GM23248 (cell line): ENCODE measurements at places on chromosomes 1 and 21.

GRCh38 chr1:95304803-95305202, 70.8 kb downstream of the RWDD3 start:
- H3K36me3 ChIP-seq: no peaks in the 10 kb centered on the region
- no peaks in the 10 kb centered on the region for H3K4me1 ChIP-seq
- DNase-seq: no peak
- peaks cover 13% of the 10 kb centered on the region for H3K27me3 ChIP-seq
- H3K4me3 ChIP-seq: no peak overlapping the region

GRCh38 chr1:217494767-217495166, 136.1 kb downstream of the GPATCH2 start:
- no peaks in the 10 kb centered on the region for H3K27me3 ChIP-seq
- no peak for DNase-seq
- no peak overlapping the region for H3K27ac ChIP-seq
- peaks cover 5% of the 10 kb centered on the region for H3K4me1 ChIP-seq
- no peaks in the 10 kb centered on the region; the same call in 1 of the 2 replicates for H3K36me3 ChIP-seq

- peaks cover 13% of the 10 kb centered on the region for H3K4me1 ChIP-seq
- no peak overlapping the region for H3K4me3 ChIP-seq
- H3K36me3 ChIP-seq: no peaks in the 10 kb centered on the region
- DNase-seq: no peak
Measured at GRCh38 chr1:183293241-183293640, 107.2 kb downstream of the LAMC2 start.

GRCh38 chr21:42763581-42764442, 110.4 kb downstream of the PDE9A start:
- H3K4me1 ChIP-seq: no peaks in the 10 kb centered on the region
- H3K36me3 ChIP-seq: no peaks in the 10 kb centered on the region

DNA sequence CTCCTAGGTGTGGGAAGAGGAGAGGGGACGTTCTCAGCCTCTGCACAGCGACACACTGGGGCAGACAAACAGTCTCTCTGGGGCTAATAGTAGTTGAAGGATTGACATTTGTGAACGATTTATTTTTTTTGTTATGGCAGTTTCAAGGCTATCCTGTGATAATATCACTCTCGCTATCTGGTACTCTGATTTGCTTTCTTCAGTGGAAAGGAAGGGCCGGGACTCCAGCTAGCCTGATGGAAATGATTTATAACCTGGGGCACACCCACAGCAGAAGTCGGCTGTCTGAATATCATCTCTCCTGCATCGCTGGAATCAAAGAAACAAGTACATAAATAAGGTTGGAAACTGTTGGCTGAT, 122.7 kb downstream of the KCNN3 start:
- H3K4me1 ChIP-seq: peaks cover 28% of the 10 kb centered on the region
- DNase-seq: no peak
- H3K27ac ChIP-seq: no peak overlapping the region
- H3K36me3 ChIP-seq: no peaks in the 10 kb centered on the region
- H3K4me3 ChIP-seq: no peak overlapping the region

DNA sequence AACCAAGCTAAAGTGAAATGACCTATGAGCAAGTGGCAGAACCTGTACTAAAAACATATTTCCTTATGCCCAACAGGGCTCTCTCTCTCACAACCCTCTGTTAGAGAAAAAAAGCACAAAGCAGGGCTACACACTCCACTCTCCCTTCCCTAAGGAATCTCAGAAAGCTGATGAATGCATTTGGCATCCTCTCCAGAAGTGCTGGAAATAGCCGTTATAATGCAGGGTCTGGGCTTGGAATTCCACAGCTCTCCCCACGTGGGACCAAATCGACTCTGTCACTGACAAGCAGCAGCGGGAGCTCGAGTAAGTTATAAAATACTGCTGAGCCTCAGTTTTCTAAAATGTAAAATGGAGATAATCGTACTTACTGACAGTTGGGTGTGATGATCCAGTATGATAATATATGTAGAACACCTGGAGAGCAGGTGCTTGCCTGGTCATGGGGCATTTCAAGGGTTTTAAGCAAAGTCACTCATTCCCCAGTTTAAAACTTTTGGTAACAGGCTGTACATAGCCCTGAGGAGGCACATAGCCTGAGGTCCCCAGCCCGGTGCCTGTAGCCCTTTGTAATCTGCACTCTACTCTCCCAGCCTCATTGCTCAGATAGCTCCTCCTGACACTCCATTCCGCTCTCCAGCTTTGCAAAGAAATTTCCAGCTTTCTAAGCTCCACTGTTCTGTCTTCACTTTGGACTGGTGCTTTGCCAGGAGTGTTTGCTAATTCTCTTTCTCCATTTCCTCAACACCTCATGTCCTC, 175.6 kb upstream of the DAB1 start:
- H3K4me3 ChIP-seq: no peak overlapping the region
- H3K36me3 ChIP-seq: no peaks in the 10 kb centered on the region
- H3K27me3 ChIP-seq: no peaks in the 10 kb centered on the region
- DNase-seq: peak; percentile 15
- no peaks in the 10 kb centered on the region for H3K4me1 ChIP-seq
- no peak overlapping the region for H3K27ac ChIP-seq

DNA sequence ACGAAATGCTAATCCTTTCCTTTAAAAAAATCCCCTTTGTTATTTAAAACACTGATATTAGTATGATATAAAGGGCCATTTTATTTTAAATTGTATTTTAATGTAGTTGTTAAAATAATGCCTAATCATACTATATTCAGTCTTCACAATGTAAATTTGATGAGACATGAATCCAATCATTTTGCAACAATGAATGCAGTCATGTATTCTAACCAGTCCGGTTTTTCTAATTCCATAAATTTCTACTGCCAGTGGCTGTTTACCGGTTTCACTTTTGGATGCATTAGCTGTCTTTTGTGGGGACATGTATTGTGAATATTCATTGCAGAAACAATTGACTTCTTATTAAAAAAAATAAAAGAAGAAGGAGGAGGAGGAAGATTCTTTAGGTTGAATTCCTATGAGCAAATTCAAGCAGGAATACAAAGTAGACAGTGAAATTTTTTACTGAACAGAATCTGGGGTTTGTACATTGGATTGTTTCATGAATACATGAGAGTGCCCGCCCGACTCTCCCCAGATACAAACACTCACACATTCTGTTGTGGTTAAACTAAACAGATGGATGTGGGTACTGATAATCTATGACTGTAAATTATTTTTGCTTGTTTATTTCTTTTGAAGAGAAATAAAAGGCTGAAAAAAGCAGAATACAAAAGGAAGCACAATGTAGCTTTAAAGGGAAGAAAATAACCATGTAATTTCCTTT, 624.8 kb upstream of the PTBP2 start:
- H3K4me3 ChIP-seq: 0 out of 2 replicates have a peak overlapping the region, but pooled peaks have one; percentile 21
- no peaks in the 10 kb centered on the region for H3K27me3 ChIP-seq
- no peak overlapping the region for H3K27ac ChIP-seq
- H3K36me3 ChIP-seq: no peaks in the 10 kb centered on the region
- no peaks in the 10 kb centered on the region for H3K4me1 ChIP-seq

GRCh38 chr1:208475951-208476845, 232.0 kb upstream of the PLXNA2 start:
- no peaks in the 10 kb centered on the region for H3K27me3 ChIP-seq
- no peak overlapping the region for H3K4me3 ChIP-seq
- H3K36me3 ChIP-seq: no peaks in the 10 kb centered on the region

- H3K36me3 ChIP-seq: no peaks in the 10 kb centered on the region
- no peaks in the 10 kb centered on the region for H3K4me1 ChIP-seq
- H3K27me3 ChIP-seq: no peaks in the 10 kb centered on the region
- H3K4me3 ChIP-seq: no peak overlapping the region
Measured at GRCh38 chr1:47843781-47844557, 153.2 kb downstream of the TRABD2B start.

DNA sequence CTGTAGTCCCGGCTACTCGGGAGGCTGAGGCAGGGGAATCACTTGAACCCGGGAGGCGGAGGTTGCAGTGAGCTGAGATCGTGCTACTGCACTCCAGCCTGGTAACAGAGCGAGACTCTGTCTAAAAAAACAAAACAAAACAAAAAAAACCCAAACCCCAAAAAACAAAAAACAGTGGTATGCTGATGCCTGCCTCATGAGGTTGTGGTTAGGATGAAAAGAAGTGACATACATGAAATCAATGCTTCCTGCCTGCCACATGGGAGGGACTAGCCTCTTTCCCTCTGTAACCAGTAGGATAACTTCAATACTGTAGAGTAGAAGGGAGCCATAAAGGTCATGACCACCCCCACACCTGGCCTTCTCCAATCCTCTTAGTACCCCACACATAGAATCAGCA, 55.2 kb downstream of the TENT5C start:
- no peaks in the 10 kb centered on the region; the same call in 1 of the 2 replicates for H3K4me1 ChIP-seq
- H3K36me3 ChIP-seq: no peaks in the 10 kb centered on the region
- H3K27me3 ChIP-seq: no peaks in the 10 kb centered on the region
- no peak for DNase-seq
- H3K27ac ChIP-seq: no peak overlapping the region
- H3K4me3 ChIP-seq: no peak overlapping the region

GRCh38 chr1:153614189-153614900, 1.4 kb upstream of the S100A16 start:
- no peak overlapping the region for H3K4me3 ChIP-seq
- H3K27ac ChIP-seq: no peak overlapping the region
- peaks cover 35% of the 10 kb centered on the region for H3K4me1 ChIP-seq

GRCh38 chr21:36661511-36662309, 37.2 kb upstream of the SIM2 start:
- no peaks in the 10 kb centered on the region for H3K36me3 ChIP-seq
- H3K27me3 ChIP-seq: peaks cover 49% of the 10 kb centered on the region
- H3K4me1 ChIP-seq: no peaks in the 10 kb centered on the region
- DNase-seq: peak; percentile 47
- no peak overlapping the region for H3K4me3 ChIP-seq
- H3K27ac ChIP-seq: no peak overlapping the region

DNA sequence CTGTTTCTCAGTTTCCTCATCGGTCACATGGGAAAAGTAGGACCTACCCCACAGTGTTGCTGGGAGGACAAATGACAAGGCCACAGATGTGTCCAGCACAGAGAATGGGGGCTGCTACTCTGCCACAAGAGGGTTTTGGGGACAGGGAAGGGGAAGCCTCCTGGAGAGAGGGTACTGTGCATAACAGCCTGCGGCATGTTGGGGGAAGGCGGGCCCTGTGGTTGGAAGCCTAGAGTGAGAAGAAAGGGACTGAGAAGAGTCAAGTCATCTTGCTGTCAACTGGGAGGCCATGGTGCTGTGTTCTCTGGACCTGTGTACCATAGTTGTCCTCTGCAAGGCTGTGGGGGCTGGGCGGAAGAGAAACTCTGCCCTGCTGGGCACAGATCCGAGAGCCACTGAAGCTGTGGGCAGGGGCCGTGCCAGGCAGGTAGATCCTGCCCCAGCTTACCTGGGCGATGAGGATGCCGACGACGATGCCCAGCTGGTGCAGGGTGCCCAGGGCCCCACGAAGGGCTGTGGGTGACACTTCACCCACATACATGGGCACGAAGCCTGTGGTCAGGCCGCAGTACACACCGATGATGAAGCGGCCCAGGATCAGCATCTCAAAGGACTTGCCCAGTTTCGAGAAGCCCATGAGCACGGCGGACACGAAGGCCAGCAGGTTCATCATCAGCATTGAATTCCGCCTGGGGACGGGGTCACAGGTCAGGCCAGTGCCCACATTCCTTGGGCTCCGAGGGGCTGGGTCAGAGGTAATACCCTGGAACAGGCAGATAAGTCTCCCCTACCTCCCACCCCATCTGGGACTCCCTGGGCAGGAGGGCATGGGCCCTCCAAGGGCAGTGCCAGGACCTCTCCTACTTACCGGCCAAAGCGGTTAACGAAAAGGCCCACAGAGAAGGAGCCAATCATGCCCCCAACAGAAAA, 28.2 kb downstream of the SLC2A1 start:
- H3K4me3 ChIP-seq: no peak overlapping the region
- DNase-seq: no peak
- no peaks in the 10 kb centered on the region for H3K27me3 ChIP-seq
- no peaks in the 10 kb centered on the region; the same call in 1 of the 2 replicates for H3K4me1 ChIP-seq
- peaks cover 43% of the 10 kb centered on the region for H3K36me3 ChIP-seq

- no peak overlapping the region for H3K27ac ChIP-seq
- no peak for DNase-seq
- H3K27me3 ChIP-seq: no peaks in the 10 kb centered on the region
- H3K4me3 ChIP-seq: no peak overlapping the region
- H3K36me3 ChIP-seq: no peaks in the 10 kb centered on the region
Measured at GRCh38 chr21:42353623-42354022, 2.8 kb upstream of the TFF2 start.

DNA sequence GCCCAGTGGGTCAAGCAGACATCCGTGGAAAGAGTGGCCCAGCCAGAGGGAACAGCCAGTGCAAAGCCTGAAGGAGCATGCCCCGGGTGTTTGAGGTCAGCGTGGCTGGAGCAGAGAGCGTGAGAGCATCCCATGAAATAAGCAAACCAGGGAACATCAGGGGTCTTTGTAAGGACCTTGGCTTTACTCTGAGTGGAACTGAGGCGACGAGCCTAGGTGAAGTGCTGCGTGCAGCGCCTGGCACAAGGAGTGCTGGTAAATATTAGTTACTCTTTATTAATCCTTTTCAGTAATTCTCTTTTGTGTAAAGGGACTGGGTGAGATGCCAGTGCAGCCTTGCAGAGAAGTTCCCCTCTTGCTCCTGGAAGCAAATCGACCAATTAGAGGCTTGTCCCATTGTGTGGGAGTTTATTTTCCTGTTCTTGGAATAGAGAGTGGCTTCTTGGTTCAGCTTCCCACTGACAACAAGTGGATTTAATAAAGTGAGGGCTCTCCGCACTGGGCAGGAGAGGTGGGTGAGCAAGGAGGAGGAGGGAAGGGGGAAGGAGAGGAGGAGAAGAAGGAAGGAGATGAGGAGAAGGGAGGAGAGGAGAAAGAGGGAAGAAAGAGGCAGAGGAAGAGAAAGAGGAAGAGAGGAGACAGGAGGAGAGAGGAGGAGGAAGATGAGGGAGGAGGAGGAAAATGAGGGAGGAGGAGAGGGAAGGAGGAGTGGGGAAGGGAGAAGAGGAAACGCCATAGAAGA, 37.6 kb upstream of the DISP3 start:
- no peak overlapping the region for H3K27ac ChIP-seq
- no peak overlapping the region for H3K4me3 ChIP-seq
- H3K4me1 ChIP-seq: no peaks in the 10 kb centered on the region
- H3K36me3 ChIP-seq: no peaks in the 10 kb centered on the region

- peaks cover 9% of the 10 kb centered on the region; the same call in 1 of the 2 replicates for H3K4me1 ChIP-seq
- H3K4me3 ChIP-seq: peak overlapping the region; percentile 72
- DNase-seq: peak; percentile 42
- H3K36me3 ChIP-seq: 0 out of 2 replicates have a peak, but pooled peaks cover 4% of the 10 kb centered on the region
Measured at GRCh38 chr1:27724961-27725373, 794 bp upstream of the FAM76A start.

- no peak overlapping the region for H3K4me3 ChIP-seq
- no peak for DNase-seq
- H3K27me3 ChIP-seq: no peaks in the 10 kb centered on the region
- H3K36me3 ChIP-seq: no peaks in the 10 kb centered on the region
Measured at GRCh38 chr1:192983349-192983980, 75.7 kb downstream of the UCHL5 start.
